ENCODE measurements at places on chromosomes 1 and 21. TPM values are rescaled to one million over a fixed set of nuclear protein-coding genes. Genes with fewer than 3 reads are reported as not detected.

Gene S100A9
- 0.51 TPM for total RNA-seq

Gene SH2D2A
- total RNA-seq, result 2.5 TPM

Gene ACKR1
- not detected for total RNA-seq

Gene NUF2
- 23.4 TPM for total RNA-seq

Gene CD1E
- total RNA-seq, result not detected

Gene WLS
- 15.0 TPM for total RNA-seq

Gene PRMT6
- total RNA-seq, result not detected

Gene HTR6
- 0.19 TPM for total RNA-seq

Gene CFHR2
- not detected for total RNA-seq

Gene PLA2G2D
- total RNA-seq, result not detected

Gene ALPL
- 0.43 TPM for total RNA-seq

Gene OR2L2
- total RNA-seq, result not detected

Gene SAMD11
- 19.7 TPM for total RNA-seq

Gene TNFAIP8L2
- total RNA-seq, result not detected

Gene PIK3R3
- total RNA-seq, result 1.8 TPM

Gene VWA1
- total RNA-seq, result 12.5 TPM

Gene HEYL
- total RNA-seq, result 4.0 TPM

Gene OR2G6
- not detected for total RNA-seq

Gene OR2T11
- not detected for total RNA-seq

Gene SMG7
- total RNA-seq, result 40.8 TPM

Gene RGSL1
- not detected for total RNA-seq

Gene SLAMF1
- total RNA-seq, result not detected

Gene ANKRD35
- 0.07 TPM for total RNA-seq

Gene TNNI3K
- not detected for total RNA-seq

Gene SPRR3
- total RNA-seq, result not detected

Gene PEAR1
- 5.0 TPM for total RNA-seq

Gene ERICH3
- not detected for total RNA-seq

Gene TNFRSF18
- not detected for total RNA-seq

Gene BLACAT1
- total RNA-seq, result not detected

Gene GREM2
- total RNA-seq, result 0.07 TPM

Gene RGS5
- 1.5 TPM for total RNA-seq

Gene LHX8
- total RNA-seq, result 0.83 TPM

Gene RIPPLY3
- total RNA-seq, result 0.55 TPM

Gene TSPAN2
- total RNA-seq, result 0.69 TPM

Gene NPHP4
- 4.2 TPM for total RNA-seq

Gene ARHGAP29
- 13.5 TPM for total RNA-seq

Gene CRP
- total RNA-seq, result not detected

Gene FMO3
- total RNA-seq, result not detected

Gene SLC35F3
- total RNA-seq, result 4.8 TPM

Gene SEC16B
- 0.80 TPM for total RNA-seq

Gene ZNF697
- 1.4 TPM for total RNA-seq

Gene OR2W3
- not detected for total RNA-seq

Gene LCE2C
- not detected for total RNA-seq
